Stimulated activated CD4-positive, alpha-beta T cell treated with anti-CD3 and anti-CD28 coated beads, Interleukin-1b, Interleukin-23, amount 100 ng/mL, for 4 hours (primary cell): ENCODE measurements at places on chromosomes 12 and 14.

- DNase-seq: no peak
These were observed 8.8 kb downstream of the CPNE6 start for GRCh38 chr14:24080142-24080530.

- no peak for DNase-seq
These were observed 20.4 kb downstream of the DLK1 start for GRCh38 chr14:100747021-100747586.

DNA sequence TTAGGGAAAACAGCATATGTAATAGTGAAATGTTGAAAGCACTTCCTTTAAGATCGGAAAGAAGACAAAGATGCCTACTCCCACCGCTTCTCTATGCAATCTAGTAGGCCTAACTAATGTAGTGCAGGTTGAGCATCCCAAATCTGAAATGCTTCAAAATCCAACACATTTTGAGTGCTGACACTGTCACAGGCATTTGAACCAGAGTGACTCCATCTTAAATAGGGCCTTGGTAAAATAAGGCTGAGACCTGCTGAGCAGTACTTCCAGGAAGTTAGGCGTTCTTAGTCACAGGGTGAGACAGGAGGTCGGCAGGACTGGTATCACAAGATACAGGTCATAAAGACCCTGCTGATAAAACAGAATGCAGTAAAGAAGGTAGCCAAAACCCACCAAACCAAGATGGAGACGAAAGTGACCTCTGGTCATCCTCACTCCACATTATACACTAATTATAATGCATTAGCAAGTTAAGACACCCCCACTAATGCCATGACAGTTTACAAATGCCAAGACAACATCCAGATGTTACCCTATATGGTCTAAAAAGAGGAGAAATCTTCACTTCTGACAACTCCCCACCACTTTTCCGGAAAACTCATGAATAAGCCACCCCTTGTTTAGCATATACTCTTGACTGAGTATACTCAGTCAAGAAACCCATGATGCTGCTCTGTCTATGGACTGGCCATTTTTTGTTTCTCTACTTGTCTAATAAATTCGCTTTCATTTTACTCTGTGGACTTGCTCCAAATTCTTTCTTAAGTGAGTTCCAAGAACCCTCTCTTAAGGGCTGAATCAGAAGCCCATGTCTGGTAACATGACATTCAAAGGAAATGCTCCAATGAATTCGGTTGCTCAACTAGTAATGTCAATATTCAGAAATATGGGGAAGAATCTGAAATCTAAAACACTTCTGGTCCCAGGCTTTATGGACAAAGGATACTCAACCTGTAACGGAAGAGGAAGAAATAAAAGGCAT lies 47.1 kb upstream of the MTERF2 start:
- no peak for DNase-seq

GRCh38 chr12:62998454-62998853 lies 63.5 kb upstream of the PPM1H start:
- DNase-seq: no peak
